ENCODE measurements at places on chromosomes 4 and X.

- DNase-seq: no peak
Observed at GRCh38 chrX:133053861-133054598, 42.9 kb downstream of the USP26 start.

GRCh38 chr4:144967161-144967560 lies 130.8 kb downstream of the ANAPC10 start:
- no peak for DNase-seq

GRCh38 chr4:26299254-26299882 lies 21.4 kb upstream of the RBPJ start:
- no peak for DNase-seq

GRCh38 chr4:84887824-84888223 lies 78.7 kb downstream of the WDFY3 start:
- DNase-seq: no peak

- DNase-seq: no peak
Observed at GRCh38 chr4:56008206-56008605, 59.5 kb downstream of the CEP135 start.

DNA sequence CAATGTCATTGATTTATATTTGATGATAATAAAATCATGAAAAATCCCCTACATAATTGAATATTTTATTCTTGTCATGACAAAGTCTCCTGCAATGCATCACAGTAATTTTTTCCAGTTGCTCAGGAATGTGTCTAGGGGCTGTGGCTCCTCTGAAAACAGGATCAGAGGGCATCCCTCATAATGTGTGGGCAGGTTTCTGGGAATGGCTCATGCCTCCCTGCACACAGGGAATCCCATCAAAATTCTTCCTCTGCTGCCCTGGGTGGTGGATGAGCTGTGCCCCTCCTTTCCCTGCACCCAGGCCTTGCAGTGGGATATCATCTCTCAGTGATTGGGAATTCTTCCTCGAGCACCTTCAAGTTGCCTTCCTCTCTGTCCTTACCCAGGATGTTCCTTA lies 20.4 kb upstream of the PUDP start:
- no peak for DNase-seq

DNA sequence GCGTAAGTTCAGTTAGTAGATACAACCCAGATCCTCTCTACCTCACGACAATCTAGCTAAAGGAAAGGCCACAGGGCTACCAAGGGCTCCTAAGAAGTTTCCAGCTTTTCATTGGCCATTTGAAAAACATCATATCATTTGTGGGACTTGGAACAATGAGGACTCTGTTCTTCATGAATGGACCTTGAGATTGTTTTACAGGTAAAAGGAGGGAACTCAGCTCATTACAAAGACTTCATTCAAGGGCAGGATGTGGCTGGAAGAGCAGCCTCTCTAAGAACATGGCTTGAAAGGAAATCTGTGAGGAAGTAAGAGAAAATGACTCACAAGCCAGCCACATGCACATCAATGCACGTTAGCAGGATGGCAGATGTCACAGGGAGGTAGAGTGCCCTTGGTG lies 105.9 kb upstream of the SLC7A11 start:
- no peak for DNase-seq

- no peak for DNase-seq
Observed at GRCh38 chrX:133633162-133633561, 217.9 kb upstream of the GPC4 start.

- DNase-seq: no peak
Observed at GRCh38 chrX:11481035-11481434, 184.7 kb downstream of the ARHGAP6 start.

DNA sequence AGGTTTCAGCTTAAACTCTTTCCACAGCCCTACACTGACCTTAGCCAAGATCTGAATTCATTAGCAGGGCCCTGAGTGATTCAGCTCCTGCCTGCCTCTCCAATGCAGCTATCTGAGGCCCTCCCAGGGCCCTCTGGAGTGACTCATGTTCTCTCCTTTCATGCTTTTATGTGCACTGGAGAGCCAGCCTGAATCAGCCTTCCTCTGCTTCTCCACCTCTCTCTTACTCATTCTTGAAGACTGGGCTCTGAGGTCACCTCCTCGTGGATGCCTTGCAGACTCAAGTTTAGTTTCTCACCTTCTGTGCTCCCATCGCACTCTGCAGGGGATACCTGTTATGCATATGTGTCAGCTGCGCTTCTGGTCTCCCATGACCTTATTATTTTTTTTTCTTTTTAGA lies 3.1 kb upstream of the OCIAD2 start:
- no peak for DNase-seq

GRCh38 chrX:68831405-68832100 lies 2.7 kb downstream of the EFNB1 start:
- no peak for DNase-seq

- DNase-seq: peak; percentile 31
Observed at GRCh38 chrX:9644335-9644734, 121.3 kb downstream of the GPR143 start.

DNA sequence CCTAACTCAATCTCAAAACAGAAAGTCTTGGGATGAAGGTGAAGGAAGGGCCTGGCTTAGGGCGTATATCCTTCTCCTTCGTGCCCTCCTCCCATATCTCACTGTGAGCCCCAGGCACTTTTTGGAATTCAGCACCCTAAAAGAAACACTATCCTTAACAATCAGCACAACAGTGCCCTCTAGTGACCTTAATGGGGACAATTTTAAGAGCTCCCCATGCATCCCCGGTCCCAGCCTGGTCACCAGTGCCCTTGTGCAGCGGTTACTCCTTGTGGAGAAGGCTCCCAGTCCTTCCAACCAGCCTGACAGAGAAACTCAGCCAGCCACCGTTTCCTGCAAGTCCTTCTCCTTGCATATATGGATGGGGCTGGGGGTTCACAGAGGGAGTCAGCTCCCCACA lies 4.2 kb downstream of the PAK3 start:
- peak; percentile 42 for DNase-seq

GRCh38 chr4:171639540-171639939 lies 173.7 kb upstream of the GALNTL6 start:
- no peak for DNase-seq

DNA sequence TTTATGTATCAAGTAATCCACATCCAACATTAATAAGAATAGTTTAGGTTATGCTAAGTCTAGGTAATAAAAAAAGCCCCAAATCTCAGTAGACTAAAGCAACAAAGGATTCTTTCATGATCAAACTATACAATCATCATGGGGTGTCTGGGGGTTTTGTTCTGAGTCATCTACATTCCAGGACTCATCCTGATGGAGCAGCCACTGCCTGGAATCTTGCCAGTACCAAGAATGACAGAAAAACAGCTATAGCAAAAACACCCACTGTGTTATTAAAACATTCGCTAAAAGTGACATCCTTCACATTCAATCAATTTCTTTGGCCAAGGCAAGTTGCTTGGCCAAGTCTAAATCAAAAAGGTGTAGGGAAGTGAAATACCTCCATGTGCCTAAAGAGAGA lies 3.9 kb upstream of the ARHGEF38 start:
- no peak for DNase-seq

DNA sequence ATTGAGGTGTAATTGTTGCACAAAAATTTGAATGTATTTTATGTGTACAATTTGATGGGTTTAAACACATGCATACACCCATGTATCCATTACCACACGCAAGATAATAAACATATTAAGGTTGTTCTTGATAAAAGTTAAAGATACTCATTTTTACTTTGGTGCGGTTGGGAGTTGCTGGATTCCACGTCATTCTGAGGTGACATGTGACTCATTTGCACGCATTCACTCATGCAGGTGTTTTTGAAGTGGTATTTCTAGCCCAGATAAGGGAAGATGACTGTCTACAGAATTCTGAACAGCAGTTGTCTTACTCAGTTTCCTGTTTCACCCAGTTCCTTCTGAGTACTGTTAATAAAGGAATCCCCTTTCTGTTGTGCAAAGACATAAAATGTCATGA lies 142.0 kb downstream of the RTL3 start:
- no peak for DNase-seq
